ENCODE measurements at places on chromosomes 7 and 10. TPM values are rescaled to one million over a fixed set of nuclear protein-coding genes. Genes with fewer than 3 reads are reported as not detected.
A peak's percentile ranks its signal among the peaks of the same experiment; 100 is the strongest.

- DNase-seq = no peak
Measured at GRCh38 chr10:88233870-88234269, 349.2 kb downstream of the RNLS start.

GRCh38 chr10:48452879-48453412, 146.5 kb downstream of the MAPK8 start:
- peak; percentile 70 for DNase-seq

DNA sequence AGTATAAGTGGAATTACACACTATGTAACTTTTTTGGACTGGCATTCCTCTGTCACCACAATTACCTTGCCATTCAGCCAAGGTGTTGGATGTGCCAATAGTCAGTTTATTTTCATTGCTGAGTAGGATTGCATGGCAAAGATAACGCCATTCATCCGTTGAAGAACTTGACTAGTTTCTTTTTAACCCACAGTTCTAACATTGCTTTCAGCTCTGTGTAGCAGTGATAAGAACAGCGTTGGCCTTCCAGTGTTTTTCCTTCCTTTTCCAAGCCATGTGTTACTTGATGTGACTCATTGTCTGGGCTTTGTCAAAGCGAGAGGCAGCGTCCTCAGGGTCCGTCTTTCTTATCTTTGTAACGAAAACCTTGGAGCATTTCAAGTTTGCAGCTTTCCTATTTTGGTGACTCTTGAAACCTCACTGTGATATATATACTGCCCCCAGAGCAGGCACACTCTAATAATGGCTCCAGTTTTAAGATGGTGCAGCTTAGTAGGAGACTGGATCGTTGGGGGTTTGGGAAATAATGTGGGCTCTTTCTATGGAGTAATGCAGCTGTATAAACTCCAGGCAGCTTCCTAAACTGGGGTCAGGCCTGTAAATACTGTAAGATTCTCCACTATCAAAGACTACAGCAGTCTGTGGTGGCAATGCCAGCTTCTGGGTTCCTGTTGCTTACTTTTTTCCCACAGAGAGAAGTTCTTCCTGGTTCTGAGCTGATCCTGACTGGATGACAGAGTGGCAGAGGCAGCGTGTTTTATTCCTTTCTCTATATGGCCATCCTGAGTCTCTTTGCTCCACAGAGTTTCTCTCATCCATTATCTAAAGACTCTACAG, 41.7 kb downstream of the AKR1E2 start:
- no peak for DNase-seq

- no peak for DNase-seq
Measured at GRCh38 chr10:123021517-123021916, 12.7 kb downstream of the ACADSB start.

DNA sequence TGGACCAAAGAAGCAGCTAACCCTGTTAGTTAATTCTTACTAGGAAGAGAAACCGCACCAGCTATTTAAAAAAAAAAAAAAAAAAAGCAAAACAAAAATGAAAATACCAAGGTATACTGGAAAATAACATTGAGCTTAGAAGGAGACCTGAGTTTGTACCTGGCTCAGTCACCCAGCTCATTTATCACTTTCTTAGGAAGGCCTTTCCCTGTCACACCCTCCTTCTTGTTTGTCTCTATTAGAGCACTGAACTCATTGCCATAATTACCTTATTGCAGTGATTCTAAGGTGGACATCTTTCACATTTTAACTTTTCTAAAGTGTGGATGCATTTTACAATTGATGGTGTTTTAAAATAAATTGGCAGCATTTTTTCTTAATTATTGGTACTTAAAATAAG, 24.1 kb downstream of the UBE2D1 start:
- no peak for DNase-seq

Gene EPHB4
- total RNA-seq = 23.9 TPM

Gene GLI3
- 10.5 TPM for total RNA-seq

Gene SGCE
- total RNA-seq = 27.7 TPM

Gene CHCHD3
- 138 TPM for total RNA-seq

- DNase-seq = no peak
Measured at GRCh38 chr7:158973941-158974785, 117.8 kb downstream of the DYNC2I1 start.

Gene CRYGN
- not detected for total RNA-seq

Gene MEOX2
- total RNA-seq = 6.9 TPM

DNA sequence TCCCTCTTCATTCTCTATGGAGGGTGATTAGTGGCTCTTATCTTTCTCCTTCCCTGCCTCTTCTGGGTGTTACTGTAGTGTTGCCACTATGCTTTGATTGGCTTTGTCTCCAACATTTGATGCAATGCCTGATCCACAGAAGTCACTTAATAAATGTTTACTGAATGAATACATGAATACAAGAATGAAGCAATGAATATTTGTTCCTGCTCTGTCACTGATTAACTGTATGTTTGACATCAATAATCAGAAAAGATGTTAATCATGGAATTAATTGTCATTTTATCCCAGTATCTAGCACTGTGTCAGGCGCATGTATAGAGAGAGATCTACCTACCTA, 4.3 kb downstream of the ANK3 start:
- no peak for DNase-seq

DNA sequence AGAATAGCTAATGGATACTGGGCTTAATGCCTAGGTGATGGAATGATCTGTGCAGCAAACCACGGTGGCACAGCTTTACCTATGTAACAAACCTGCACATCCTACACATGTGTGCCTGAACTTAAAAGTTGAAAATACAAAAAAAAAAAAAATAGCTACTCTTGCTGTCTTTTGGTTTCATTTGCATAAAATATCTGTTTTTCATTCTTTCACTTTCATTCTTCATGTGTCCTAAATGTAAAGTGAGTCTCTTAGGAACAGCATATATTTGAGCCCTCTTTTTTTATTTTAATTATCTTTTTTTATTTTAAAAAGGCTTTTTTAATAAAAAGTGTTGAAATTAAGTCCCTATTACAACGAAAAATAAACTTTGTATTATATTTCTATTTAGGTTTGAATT, 836.1 kb upstream of the KCND2 start:
- DNase-seq = no peak

Gene ARHGAP22
- total RNA-seq = 4.4 TPM

- DNase-seq = no peak
Measured at GRCh38 chr7:142409471-142409870, 151.6 kb upstream of the PRSS58 start.

Gene KEL
- 0.57 TPM for total RNA-seq

GRCh38 chr10:28276384-28276783, 26.5 kb downstream of the MPP7 start:
- DNase-seq = no peak

Gene SFRP5
- total RNA-seq = 3.2 TPM

DNA sequence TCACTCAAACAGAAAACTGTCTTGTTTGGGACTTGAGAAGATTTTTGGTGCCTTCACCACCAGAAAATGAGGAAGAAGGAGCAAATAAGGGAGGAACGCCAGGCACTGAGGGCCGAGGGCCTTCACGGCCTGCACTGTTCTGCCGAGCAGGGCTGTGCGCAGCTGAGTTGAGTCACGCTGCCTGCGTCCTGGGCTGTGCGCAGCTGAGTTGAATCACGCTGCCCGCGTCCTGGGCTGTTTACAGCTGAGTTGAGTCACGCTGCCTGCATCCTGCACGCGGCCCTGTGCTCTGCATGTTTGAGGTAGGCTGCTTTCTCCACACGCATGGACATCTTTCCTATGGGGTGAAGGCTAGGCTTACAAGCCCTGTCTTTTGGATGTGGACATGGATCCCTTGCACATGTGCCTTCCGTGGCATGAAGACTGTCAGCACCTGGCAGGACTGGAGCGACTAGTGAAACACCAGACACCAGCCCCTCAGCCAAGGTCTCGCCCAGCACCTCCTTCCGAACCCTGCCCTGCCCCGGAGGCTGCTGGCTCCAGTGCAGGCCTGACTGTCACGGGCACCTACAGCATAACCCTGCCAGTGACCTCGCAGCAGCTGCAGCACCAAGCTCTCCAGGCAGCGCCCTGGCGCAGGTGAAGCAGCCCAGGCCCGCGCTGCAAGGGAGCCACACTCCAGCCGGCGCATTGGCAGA, 96.7 kb downstream of the HTR5A start:
- no peak for DNase-seq

Gene NKX1-2
- total RNA-seq = not detected

DNA sequence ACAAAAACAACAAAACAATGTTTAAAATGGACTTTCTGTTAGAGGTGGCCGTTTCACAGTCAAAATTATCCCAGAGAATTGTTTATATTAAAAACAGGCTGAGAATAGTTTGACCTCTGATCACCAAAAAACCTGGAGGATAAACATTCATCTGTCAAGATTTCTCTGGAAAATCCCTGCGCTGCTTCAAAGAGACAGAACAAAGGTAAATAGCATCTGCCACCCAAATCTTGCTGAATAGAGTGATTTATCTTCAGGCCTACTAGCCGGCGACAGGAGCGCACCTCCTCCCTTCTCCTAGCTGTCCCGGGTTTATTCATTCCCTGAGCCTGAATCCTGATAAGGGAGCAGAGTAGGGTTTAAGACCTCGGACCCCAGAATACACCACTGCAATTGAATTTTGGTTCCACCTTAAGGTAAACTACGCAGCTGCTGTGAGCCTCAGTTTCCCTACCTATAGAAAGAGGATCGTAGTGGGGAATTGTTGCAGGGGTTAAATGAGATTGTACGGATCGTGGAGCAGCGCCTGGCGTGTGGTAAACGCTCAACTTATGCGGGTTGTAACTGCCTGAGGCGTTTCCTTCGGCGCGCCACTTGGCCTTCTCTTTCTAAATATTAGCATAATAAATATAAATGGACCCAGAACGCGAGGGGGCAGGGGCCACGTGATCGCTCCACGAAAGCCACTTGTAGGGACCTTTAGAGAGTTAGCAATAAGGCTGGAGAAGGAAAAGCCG, 498 bp upstream of the ST7 start:
- no peak for DNase-seq

GRCh38 chr10:21203473-21204107, 306.5 kb upstream of the NEBL start:
- DNase-seq = no peak

GRCh38 chr10:86758189-86759072, 2.0 kb downstream of the BMPR1A start:
- no peak for DNase-seq

- no peak for DNase-seq
Measured at GRCh38 chr10:16947069-16947468, 129.8 kb upstream of the RSU1 start.

Gene SLC37A3
- total RNA-seq = 13.2 TPM
